ENCODE measurements at places on chromosomes 2 and 18.

DNA sequence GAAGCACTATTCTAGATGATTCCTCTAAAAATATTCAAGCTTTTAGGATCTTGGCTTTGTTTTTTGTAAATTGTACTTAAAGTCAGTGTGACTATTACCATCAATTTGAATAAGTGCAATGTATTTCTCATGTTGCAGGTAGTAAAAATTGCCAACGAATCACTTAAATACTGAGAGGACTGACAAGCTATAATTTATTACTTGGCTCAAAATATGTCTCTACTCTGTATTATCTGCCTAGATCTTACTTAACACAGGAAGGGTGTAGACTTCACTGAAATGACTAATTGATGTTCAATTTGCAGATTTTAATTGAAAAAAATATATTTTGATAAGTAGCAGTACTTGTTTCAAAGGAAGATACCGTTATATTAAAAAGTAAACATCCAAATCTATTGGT is 202.3 kb downstream of the SLC8A1 start:
- DNase-seq: no peak

DNA sequence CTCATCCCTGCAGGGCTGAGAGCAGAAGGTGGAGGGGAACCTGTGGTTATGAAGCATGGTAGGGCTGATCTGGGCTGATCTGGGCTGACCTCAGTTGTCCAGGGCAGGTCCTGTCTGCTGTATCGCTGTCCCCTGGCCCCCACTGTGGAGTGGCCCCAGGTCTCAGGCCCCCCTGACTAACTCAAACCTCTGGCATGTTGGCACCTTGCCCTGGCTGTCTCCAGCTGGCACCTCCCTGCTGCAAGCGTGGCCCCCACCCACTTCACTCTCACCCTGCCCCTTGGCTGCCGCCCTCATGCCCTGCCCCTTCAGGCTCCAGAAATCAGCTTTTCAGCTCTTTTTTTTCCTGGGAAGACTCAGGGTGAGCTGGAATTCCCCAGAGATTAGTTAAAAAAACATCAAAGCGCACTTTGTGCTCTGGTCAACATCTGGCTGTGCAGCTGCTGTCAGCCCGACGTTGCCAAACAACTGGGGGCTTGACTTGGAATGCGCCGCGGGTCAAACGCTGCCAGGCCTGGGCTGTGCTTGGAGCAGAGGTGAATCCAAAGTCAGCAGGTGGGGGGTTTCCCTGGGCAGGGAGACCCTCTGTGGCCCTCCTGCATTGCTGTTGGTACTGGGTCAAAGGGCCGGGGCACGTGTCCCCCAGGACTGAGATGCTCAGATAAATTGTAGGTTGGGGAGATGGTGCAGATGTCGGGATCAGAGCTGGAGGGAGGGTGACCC is 173.8 kb upstream of the HDAC4 start:
- DNase-seq: no peak

DNA sequence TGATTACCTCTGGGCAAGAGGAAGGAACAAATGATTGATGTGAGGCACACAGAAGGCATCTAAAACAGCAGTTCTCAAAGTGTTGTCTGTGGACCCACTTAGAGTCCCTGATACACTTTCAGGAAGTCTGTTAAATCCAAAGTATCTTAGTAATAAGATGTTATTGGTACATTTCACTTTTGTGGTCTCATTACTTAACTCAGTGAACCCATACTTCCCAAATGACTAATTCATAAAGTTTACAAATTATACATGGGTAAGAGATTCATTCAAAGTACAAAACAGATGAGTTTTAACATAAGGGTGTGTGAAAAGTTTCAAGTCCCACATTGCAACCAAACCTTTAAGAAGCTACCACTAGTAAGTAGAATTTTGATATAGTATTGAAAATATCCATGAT is 440.5 kb downstream of the NUP35 start:
- DNase-seq: no peak

- no peak for DNase-seq
Observed at GRCh38 chr2:203786549-203787351, 80.3 kb downstream of the CD28 start.

GRCh38 chr2:50607721-50608120 is 424.2 kb downstream of the NRXN1 start:
- DNase-seq: no peak

DNA sequence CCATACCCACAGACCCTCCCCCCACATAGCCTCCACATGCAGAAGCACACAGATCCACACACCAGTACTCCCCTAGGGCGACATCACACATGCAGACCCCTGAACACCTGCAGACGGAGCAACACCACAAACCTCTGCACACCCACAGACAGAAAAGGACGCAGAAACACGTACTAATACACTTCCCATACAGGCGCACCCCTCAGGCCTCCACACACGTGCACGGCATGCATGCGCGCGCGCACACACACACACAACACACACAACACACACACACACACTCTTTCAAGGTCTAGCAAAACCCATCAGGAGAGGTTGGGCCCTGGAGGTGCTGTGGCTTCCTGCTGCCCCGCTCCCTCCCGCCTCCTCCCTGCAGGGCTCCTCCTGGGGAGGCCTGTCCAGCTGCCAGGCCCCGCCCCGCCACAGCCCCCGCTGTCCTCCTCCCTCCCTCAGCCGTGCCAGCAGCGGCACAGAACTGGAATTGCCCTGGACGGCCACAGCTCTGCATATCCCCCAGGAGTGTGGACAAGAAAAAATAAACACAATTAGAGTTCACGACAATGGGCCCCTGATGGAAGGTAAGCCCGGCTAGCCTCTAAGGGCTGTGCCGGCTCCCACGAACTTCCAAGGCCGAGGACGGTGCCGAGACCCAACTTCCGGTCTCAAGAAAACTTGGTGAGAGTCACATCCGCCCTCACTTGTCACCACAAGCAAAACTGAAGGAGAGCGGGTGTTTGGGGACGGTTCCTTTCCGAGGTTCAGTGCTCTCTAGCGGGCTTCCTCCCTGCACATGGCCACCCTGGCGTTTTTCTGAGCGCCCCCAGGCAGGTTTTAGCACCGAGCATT is 6.8 kb downstream of the ZFP36L2 start:
- DNase-seq: peak; percentile 93

DNA sequence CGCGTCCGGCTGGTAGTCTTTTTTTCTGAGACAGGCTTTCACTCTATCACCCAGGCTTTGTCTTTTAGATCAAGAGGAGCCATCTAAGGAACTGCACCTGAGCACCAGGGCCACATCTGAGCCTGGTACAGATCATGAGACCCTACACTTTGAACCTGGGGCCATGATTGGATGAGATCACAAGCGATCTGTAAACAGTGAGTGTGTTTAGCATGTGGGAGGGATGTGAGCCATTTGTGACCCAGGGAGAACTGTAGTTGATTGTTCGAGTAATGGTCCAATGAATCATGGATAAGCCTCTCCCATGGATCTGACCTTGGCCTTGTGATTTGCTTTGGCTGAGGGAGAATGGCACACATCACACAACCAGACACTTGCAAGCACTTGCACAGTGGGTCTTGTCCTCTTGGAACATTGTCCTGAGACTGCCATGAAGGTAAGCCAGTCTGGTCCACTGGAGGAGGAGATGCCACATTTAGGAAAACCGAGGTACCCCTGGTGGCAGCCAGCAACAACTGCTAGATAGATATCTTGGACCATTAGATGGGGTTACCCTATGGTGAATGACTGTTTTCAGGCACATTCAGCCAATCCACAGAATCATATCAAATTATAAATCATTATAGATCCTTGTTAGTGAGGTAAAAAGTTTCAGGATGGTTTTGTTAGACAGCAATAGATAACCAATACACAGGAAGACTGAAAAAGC is 19.5 kb upstream of the DTNB start:
- DNase-seq: no peak

DNA sequence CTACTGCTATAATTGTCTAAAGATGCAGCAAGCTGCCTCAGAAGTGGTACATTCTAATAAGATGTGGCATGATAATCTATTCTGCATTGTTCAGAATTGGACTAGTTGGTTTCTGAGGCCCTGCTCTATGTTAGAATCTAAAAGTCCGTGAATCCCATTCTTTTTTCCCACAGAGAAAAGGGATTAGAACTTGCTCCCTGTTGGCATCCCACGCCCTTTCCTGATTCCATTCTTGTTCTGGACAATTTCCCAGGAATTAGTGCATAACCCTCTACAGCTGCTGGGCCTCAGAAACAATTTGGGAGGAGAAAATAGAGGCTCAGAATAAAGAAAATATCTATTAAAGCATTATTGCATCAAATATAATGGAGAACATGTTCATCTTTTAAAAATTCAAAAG is 282.7 kb downstream of the NRXN1 start:
- DNase-seq: no peak

DNA sequence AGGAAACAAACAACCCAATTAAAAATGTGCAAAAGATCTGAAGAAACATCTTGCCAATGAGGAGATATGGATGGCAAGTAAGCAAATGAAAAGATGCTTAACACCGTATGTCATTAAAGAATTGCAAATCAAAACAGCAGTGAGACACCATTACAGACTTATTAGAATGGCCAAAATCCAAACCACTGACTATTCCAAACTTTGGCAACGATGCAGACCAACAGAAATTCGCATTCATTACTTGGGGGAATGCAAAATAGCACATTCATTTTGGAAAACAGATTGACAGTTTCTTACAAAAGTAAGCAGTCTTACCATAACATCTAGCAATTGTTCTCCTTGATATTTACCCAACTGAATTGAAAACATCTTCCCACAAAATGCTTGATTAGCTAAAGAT is 1118.7 kb downstream of the SUCLG1 start:
- no peak for DNase-seq

GRCh38 chr2:118325321-118325955 is 237.2 kb downstream of the INSIG2 start:
- no peak for DNase-seq

GRCh38 chr2:165725421-165725820 is 68.6 kb downstream of the GALNT3 start:
- no peak for DNase-seq

- DNase-seq: no peak
Observed at GRCh38 chr2:226792155-226792881, 7.3 kb downstream of the IRS1 start.

DNA sequence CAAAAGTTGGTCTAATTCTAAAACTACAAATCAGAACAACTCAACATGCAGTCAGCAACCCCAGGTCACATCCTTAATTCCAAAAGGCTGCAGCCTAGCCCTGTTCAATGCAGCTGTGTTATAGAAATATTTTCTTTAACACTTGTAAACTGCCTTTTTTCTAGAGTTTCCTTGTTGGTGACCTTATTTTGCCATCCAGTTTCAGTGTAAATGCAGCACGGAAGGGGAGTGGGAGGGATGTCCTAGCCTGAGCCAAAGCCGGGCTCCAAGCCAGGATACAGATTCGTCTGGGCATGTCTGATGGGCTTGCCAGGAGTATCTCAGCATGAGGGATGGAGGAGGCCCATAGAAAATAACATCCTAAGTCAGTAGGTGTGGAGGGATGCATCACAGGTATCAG is 17.7 kb upstream of the SP3 start:
- no peak for DNase-seq

DNA sequence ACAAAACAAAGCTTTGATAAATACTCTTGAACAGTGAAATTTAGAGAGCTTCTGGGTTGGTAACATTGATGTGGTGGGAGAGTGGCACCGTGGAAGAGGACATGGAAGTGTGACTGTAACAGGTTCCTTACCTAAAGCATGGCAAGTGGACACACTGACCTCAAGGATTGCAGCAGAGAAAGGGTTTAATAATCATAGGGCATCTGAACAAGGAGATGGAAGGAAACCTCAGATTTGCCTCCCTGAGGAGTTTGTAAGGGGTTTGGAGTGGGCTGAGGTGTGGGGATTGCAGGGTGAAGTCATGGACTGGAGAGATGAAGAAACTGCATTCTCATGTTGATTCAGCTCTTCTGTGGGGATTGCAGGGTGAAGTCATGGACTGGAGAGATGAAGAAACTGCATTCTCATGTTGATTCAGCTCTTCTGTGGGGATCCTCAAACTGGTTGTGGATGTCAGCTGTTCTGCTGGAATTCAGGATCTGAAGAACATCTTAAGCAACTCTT is 83.8 kb upstream of the TLK1 start:
- DNase-seq: no peak

DNA sequence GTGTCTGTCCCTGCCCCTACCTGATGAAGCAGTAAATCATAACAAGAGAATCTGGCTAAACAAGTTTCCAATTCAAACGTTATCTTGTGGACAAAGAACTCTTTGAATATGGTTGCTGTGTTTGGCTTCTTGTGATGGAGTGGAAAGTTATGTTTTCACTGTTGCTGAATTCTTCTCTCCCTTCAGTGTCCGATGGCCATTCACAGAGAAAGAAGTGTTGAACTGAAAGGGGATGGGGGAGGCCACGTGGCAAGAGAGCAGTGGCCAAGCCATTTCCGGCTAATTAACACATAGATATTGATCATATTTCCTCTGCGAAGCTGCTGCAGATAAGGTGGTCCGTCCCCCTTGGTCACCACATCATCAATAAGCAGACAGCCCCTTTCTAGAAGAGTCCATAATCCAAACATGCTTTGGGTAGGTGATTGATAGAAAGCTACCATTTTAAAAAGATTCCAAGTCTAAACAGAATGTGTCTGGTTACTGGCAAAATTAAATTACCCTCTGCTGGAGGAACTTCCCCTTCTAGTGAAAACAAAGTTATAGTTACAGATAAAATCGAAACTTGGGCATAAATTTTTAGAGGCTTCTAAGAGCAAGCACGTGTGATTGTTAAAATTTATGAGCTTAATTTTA is 36.9 kb upstream of the FZD7 start:
- no peak for DNase-seq

DNA sequence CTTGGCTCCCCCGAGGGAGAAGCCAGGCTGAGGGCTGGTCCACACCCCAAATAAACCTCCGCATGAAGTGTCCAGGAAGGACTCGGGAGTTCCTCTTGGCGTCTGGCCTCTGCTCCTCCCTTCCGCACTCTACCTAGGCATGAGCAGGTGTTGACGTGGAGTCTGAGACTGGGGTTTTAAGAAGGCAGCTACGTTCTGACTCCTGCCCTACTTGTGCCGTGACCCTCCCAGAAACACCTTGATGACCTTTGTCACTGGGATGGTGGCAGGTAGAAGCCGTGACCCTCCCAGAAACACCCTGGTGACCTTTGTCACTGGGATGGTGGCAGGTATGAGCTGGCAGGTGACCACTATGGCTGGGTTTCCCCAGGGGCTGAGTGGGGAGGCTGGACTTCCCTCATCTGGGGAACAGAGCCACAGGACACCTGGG is 54.8 kb downstream of the HS6ST1 start:
- DNase-seq: no peak

- DNase-seq: no peak
Observed at GRCh38 chr2:175599966-175600831, 401.9 kb downstream of the LNPK start.

GRCh38 chr2:177106212-177106611 is 106.4 kb upstream of the HNRNPA3 start:
- DNase-seq: no peak

DNA sequence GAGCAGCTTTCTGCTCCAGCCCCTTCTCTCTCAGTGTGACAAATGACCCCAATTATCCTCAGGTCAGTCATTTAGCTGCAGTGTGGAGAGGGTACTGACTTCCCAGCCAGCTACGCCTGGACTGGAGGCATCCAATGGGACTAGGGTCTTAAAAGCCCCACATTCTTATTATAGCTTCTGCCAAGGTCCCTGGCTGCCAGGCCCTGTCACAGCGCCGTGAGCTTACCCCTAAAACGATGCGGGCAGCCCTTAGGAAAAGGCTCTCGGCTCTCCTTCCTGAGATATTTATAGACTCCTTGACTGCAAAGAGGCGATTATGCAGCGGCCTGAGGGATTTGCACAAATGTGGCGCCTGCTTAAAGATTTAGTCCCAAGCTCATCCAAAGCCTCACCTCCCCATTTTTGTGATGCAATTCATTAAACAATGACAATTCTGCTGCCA is 69.2 kb upstream of the EDAR start:
- no peak for DNase-seq
